Thymus (tissue), 14 donors: ENCODE measurements at places on chromosomes 7 and 10. TPM values are rescaled to one million over a fixed set of nuclear protein-coding genes. Genes with fewer than 3 reads are reported as not detected.

The ADIRF gene
- total RNA-seq: 23.8 TPM

The POMZP3 gene
- total RNA-seq: 2.1 TPM

The PTTG1IP2 gene
- not detected for total RNA-seq

The PNLIPRP2 gene
- not detected for total RNA-seq

The PTPN20 gene
- total RNA-seq: 1.2 TPM
